ENCODE measurements at places on chromosomes 7 and 10.

DNA sequence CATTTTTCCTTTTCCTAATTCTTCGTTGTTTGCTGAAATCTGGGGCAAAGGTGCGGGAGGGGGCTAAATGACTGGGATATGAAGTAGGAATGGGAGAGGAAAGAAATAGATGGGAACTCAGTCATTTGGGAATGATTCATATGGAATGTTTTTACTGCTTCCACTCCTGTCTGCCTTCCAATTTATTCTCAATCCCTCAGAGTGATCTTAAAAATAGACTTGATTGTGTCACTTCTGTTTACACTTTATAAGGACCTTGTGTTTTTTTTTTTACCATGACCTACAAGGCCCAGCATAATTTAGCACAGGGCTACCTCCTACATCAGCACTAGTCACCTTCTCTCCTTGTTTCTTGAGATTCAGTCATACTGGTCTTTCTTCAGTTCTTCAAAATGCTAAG lies 97.9 kb downstream of the PTEN start:
- no peak for DNase-seq

GRCh38 chr7:50782375-50783208 lies at the start of gene GRB10:
Gene GRB10 (minus strand): TSS chr7:50782896. CDS start chr7:50732322, 50,574 bp downstream.
- no peak for DNase-seq

- no peak for DNase-seq
Measured at GRCh38 chr10:86648704-86649427, 5.5 kb upstream of the OPN4 start.

- no peak for DNase-seq
Measured at GRCh38 chr10:114519756-114520293, 115.5 kb upstream of the AFAP1L2 start.

- DNase-seq = no peak
Measured at GRCh38 chr10:109922358-109922975, 844 bp downstream of the XPNPEP1 start.

- DNase-seq = no peak
Measured at GRCh38 chr10:110827410-110827809, 44.3 kb upstream of the PDCD4 start.

GRCh38 chr7:157807510-157807909 lies 470.7 kb downstream of the DNAJB6 start:
- DNase-seq = no peak

Measured in naive B cell (primary cell).